Stimulated activated CD8-positive, alpha-beta memory T cell treated with anti-CD3 and anti-CD28 coated beads, Interleukin-15, amount 100 ng/mL, for 4 hours (primary cell): ENCODE measurements at places on chromosomes 11 and 22.
A peak's percentile ranks its signal among the peaks of the same experiment; 100 is the strongest.

DNA sequence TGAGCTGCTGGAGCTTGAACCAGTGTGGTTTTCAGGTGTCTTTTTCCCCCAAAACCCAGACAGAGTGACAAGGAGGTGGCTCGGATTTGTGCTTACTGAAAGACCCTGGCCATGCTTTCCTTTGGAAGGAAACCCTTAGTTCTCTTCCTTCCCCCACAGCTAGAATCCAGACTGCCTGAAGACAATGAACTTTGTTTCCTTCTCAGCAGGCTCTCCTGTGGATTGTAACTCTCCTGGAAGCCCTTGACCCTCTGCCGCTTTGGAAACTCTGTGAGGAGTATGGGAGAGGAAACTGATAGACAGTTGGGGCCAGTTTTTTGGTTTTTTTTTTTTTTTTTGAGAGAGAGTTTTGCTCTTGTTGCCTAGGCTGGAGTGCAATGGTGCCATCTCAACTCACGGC is 62.1 kb upstream of the SESN3 start:
- DNase-seq = no peak

DNA sequence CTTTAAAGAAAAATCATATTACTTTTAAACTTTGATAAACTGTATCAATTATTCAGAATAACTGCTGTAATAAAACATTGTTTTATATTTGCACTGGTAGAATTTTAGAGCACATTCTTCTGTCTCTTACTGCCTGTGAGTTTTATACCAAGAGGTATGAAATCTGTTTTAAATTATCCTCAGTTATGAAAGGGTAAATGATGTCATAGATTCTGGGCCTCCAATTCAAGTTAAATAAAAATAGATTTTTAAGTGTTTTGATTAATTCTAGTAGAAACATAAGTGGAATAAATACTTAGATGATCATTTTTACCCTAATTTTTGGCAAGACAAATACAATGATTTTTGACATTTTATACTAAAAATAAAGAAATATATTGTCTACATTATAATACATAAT is 93.0 kb downstream of the GUCY1A2 start:
- DNase-seq = no peak

DNA sequence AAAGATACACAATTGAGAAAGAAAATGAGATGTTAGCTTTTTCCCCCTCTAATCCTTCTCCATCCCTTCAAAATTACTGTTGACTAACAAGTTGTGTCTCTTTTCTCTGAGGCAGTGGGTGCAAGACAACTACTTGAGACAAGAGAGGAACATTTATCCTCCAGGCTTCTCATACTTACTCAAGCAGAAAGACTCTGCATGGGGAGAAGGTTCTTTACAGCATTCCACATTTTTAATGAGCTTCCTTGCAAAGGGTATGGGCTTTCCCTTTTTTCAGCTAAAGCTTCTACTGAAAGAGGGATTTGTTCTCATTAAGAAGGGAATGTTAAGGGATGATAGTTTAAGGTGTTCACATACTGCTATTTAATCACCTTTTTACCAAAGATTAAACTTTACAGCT is 47.8 kb downstream of the PAX6 start:
- DNase-seq = no peak

DNA sequence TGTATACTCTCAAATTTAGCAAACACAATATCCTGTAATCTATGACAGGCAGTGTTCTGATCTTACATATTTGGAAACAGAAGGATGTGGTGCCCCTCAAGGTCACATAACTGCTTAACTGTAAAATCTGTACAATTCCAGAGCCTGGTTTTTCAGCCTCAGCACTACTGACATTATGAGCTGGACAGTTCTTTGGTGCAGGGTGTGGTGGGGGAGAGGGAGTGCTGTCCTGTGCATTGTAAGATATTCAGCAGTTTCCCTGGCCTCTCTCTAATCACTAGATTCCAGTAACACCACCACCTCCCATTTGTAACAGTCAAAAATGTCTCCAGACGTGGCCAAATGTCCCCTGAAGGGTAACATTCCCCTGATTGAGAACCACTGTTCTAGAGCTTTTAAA is 1.8 kb upstream of the OR5B21 start:
- no peak for DNase-seq

- no peak for DNase-seq
These were observed 2.9 kb upstream of the HTATIP2 start for GRCh38 chr11:20360650-20361049.

DNA sequence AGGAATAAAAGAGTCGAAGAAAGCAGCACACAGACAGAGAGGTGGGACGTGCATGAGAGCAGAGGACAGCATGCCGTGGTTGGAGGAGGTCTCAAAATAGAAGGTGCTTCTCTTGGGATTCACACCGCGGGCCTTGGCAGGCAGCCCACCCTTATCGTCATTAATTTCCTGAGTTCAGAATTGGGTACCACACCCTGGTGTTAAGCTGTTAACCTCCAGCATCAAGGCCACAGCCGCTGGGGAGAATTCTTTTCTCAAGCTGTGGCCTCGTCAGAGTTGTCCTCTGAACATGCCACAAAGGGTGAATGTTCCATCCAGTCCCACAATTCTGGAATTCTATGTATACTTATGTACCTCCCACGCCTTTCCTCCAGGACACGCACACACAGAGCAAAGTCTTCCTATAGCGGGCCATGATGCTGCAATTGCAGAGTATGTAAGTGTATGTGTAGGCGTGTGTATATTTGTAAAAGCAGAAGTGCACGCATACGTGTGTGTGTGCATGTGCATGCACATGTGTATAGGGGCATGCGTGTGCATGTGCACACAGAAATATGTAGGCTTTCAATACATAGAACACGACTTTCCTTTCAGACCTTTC is 39.0 kb downstream of the ADAMTS8 start:
- no peak for DNase-seq

DNA sequence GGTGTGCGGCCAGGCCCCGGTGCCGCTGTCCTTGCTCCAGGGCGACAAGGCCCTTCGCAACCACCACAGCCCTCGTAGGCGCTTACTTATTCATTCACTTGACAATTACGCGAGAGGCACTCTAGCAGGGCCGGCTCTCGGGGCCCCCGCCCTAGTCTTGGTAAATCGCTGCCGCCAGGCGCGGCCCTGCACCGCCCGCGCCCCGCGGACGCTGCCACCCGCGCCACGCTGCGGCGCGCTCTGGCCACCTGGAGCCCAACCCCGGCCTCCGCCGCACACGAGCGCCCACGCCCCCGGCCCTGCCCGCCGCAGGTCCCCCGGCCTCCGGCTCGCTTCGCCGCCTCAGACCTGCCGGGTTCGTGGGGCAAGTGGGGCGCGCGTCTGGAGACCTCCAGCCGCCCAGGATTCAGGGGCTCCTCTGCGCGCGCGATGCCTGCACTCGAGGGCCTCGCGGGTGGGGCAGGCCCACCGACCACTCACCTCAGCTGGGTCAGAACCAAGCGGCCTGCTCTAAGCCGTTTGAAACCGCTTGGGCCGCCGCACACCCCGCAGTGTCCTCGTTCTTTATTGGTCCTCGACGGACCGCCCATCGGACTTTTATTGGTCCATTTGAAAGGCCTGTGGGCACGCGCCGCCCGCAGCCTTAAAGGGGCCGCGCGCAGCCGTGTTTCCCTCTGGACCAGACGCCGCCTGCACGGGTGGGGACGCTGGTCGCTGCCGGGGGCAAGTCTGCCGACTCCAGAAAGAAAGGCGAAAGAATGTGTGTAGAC is at the start of gene CKAP5:
Gene CKAP5, minus strand, starts transcription at position 541 of the 770 bp plus-strand sequence. CDS start 25,049 bp downstream, outside the sequence.
- peak; percentile 71 for DNase-seq

GRCh38 chr22:47573141-47573540 is 810.7 kb downstream of the TBC1D22A start:
- DNase-seq = no peak

DNA sequence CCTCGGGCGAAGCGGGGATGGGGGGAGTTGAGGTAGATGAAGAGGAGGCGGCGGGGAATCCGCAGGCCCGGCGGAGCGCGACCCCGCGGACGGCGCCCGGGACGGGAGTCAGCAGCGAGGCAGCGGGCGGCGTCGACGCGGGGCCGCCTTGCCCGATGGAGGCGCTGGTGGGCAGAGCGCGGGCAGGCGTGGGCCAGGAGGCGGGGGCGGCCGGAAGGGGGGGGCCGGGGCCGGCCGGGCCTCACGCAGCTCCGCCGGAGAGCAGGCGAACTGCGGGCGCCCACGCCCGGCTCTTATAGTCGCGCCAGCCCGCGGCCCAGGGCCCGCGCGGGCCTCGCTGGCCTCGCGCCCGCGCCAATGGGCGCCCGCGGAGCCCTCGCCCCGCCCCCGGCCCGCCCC is at the start of gene IGF2:
Gene IGF2, minus strand, starts transcription at position 267 of the 399 bp plus-strand sequence. CDS start 3,866 bp downstream, outside the sequence.
- DNase-seq = peak; percentile 17

DNA sequence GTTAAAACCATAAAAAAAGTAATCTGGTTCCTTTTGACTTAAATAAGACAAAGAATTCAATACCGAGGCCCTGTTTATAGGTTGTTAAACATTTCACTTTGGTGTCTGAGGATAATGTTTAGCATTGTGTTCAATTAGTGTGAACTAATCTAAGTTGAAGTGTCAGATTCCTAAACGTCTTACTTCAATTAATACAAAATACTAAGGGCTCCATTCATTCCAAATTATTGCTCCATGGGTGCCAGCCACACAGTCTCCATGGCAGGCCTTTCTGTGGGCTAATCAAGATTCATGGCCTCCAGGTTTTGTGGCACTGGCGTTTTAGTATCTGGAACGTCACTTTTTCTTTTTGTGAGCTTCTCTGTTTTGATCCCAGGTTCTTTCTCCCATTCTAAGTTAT is 89.4 kb downstream of the TMEM135 start:
- no peak for DNase-seq

- DNase-seq = no peak
These were observed 18.3 kb upstream of the TTLL12 start for GRCh38 chr22:43205261-43205691.

DNA sequence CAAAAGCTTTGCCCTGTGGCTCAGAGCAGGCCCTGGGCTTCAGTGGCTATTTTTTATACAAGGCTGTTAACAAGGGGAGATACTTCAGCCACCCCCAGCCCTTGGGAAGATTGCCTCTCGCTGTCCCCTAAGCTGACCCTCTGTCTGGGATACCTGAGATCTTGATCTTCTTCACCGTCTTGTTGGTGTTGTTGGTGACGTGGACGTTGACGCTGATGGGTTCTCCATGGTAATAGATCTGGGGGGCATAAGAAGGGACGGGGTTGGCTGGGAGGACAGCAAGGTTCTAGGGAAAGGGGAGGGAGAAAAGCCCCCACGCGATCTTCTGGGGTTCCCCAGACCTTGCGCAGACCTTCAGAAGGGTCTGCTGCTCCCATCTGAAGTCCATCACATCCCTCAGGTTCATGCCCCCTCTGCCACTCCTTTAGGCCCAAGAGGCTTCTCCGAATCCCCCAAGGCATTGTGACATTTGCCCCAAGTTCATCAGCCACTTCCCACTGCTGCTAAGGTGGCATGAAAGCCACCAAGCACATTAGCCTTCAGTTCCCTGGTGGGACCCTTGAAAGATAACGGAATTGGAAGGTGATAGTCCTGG is 36.7 kb downstream of the TPBGL start:
- no peak for DNase-seq

DNA sequence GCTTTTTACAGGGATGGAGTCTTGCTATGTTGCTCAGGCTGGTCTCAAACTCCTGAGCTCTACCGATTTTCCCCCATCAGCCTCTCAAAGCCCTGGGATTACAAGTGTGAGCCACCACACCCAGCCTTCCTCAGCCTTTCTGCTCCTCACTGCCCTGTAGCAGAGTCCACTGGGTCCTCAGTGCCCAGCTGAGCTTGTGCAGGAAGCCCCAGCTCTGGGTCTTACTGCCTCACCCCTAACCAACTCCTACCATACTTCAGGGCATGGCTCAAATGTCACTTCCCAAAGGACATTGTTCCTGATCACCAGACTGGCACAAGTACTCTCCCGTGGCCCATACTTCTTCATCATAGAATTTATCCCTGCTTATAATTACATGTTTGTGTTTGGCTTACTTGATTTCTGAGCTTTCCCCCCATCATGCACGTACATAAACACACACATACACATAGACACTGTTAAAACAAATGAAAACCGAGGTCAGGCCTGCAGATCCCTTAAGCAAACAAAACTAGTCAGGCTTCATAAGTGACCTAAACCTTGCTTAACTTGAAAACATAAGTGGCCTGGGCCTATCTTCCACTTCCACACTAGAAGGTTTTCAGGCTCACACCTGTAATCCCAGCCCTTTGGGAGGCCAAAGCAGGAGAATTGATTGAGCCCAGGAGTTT is 14.0 kb upstream of the SLC43A3 start:
- DNase-seq = no peak

- no peak for DNase-seq
These were observed 7.5 kb upstream of the PLA2G6 start for GRCh38 chr22:38189104-38189503.

DNA sequence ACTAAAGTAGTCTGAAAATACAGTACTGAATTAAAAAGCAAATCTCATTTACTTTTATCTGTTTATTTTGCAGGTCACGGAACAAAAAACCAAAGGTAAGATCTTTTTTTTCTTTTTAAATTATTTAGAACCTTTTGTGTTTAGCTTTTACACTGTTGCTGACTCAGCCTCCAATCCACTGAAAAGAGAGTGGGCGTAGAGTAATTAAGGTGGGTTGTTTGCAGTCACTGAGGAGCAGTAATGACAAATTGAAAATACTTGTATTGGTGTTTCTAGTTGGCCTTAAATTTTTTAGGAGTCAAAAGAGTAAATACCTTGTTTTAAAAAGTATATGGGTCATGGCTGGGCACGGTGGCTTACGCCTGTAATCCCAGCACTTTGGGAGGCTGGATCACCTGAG is 73.4 kb downstream of the TNRC6B start:
- no peak for DNase-seq

DNA sequence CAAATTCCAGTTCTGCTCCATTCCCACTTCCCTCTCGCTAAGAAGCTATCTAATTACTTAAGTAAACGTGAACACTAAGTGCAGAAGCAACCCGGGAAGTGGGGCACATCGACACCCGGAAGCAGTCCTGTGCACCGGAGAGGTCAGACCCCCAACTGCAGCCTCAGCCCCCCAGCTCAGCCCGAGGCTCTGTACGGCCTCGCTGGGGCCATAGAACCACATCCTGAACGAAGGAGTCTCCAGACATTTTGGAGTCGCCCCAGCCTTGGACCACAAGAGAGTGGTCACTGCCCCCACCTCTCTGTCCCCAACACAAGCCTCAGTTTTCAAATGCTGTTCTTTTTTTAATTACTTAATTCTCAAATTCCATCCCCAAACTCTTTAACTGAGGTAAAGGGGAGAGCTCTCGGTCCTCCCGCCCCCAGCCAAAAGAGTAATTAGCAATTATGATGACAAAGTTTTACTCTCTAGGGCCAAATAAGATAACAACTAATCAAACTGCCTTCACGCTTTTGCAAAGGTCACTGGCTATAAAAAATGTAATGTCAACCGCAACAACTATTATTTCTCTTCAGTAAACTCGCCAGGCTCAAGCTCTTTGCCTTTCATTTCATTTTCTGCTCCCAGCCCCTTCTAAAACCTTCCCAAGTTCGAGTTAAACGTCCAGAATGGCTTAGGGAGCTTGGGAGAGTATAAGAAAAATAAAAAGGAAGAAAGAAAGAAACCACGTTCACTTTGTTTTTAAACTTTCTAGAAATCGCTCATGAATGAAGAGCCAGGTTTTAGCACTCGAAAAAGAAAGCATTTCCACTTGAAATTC is 2.2 kb downstream of the PAX6 start:
- no peak for DNase-seq
